ENCODE measurements at places on chromosomes 7 and 10.

- DNase-seq = no peak
Observed at GRCh38 chr10:48623009-48623408, 18.1 kb upstream of the ARHGAP22 start.

DNA sequence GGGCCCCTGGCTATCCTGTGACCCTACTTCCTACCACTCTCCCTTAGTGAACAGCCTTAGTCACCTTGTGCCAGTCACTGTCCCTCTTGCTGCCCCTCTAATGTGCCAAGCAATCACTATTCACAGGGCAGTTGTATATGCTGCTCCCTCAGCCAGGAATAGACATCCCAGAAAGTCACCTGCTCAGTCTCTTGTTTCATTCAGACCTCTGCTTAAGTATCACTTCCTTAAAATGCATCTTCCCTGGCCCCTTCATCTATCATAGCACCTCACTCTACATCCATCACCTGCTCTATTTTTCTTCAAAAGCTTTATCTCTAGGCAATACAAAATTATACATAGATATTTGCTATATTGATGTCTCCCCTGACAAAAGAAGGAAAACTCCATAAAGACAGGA lies 328.4 kb upstream of the NFE2L3 start:
- no peak for DNase-seq

DNA sequence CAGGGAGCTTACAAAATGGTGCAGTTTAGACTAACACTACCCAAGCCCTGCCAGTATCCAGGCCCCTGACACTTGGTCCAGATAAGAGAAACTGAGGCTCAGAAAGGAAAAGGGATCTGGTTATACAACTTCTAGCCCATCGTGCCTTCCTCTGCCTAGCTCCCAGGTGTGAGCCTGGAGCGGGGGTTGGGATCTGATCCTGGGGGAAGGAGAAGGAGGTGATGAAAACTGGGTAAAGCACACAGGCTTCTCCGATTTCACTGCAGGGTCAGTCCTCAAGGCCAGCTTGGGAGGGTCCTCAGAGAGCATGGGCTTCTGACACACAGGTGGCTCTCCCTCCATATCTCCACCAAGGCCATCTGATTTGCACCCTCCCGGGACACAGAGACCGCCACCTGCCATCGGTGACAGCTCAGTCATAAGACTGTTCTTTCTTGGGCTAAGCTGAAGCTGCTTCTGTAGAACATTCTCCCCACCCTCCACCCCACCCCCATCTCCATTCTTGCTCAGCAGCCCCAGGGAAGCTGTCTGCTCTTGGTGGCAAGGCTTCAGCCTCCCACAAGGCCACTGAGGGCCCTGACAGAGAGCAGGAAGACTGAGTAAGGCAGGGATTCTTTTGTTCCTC lies 16.4 kb downstream of the SRRM3 start:
- DNase-seq = no peak

GRCh38 chr7:35430547-35431153 lies 176.8 kb upstream of the TBX20 start:
- DNase-seq = no peak

GRCh38 chr10:74854610-74855009 lies 28.2 kb downstream of the KAT6B start:
- DNase-seq = no peak

GRCh38 chr7:77831953-77832352 lies 33.4 kb downstream of the PHTF2 start:
- no peak for DNase-seq

- no peak for DNase-seq
Observed at GRCh38 chr10:21330628-21331020, 194.9 kb downstream of the SKIDA1 start.
